ENCODE measurements at places on chromosomes 11 and 22.

- no peak for DNase-seq
Measured at GRCh38 chr22:17548010-17548755, 15.1 kb upstream of the SLC25A18 start.

DNA sequence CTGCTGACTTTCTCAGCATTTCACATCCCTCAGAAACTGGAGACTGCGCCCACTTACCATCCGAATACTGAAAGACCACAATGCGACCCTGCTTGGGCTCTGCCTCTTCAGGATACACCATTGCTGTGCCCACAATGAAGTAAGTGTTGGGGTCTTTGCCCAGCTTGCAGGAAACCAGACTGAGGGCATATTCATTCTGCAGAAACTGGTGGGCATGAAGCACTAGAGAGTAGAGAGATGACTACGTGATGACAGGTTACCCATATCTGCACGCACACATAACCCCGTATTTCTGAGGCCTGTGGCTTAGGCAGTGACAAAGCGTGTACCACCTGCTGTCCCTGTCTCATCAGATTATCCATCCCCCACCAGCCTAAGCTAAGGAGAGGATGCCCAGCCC lies 14.6 kb upstream of the VWCE start:
- no peak for DNase-seq

DNA sequence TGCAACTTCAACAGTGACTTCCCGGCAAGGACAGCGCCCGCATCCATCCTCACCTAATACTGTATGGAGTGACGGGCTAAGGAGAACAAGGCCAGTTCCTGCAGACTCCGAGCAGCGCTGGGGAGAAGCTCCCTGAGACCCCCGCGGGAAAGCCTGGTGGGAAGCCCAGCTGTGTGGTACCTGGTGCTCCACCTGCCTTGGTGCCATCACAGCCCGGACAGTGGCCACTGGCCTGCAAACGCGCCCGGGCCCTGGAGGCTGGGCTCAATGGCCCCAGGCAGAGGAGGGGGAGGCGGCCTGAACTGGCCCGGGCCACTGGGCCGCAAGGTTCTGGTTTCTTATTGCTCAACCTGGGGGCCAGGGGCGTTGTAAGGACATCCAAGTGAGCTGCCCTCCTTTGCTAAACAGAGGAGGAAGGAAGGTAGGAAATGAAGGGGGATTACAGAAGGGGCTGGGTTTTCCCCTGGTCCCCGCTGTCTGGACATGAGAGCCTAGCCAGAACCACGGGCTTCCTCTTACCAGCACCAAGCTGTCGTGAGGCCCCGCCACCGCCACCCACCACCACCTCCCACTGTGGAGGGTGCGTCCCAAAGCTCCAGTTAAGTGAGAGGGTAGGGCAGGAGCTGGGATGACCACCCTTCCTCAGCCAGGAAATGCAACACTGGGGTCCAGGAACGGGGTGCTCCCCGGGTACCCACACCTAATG lies 8.5 kb upstream of the CDC42BPG start:
- no peak for DNase-seq

DNA sequence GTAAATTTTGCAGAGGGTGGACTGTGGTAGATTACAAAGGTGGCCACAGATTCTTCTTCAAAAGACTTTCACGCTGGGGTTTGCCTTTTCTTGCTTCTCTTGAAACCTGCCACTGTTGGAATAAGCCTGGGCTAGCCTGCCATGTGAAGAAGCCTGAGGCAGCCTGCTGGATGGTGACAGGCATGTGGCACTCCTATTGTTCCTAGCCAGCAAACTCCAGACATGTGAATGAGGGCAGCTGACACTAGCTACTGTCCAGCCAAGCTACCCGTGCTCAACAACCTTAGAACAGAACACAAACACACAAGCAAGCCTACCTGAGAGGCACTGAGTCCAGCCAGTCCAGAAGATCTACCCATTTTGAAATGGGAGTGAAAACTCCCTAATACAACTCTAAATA lies 322.7 kb upstream of the LARGE1 start:
- DNase-seq: no peak

GRCh38 chr11:27196203-27196897 lies 155.7 kb downstream of the BBOX1 start:
- no peak for DNase-seq
